Kidney (tissue), 22 donors: ENCODE measurements at places on chromosomes 7 and 10. TPM values are rescaled to one million over a fixed set of nuclear protein-coding genes. Genes with fewer than 3 reads are reported as not detected.

TIMM23B gene
- 19.4 TPM for total RNA-seq

AKR1C8 gene
- total RNA-seq: 0.66 TPM

C10orf67 gene
- 1.6 TPM for total RNA-seq

RNF148 gene
- 2.2 TPM for total RNA-seq

TRIM50 gene
- total RNA-seq: 0.19 TPM

ABCB1 gene
- total RNA-seq: 48.3 TPM

GBX1 gene
- not detected for total RNA-seq

BRAF gene
- 43.9 TPM for total RNA-seq

NRAP gene
- total RNA-seq: not detected

PTPRN2 gene
- 4.8 TPM for total RNA-seq

TLX1 gene
- not detected for total RNA-seq

PKD1L1 gene
- 0.82 TPM for total RNA-seq

RP9 gene
- 11.3 TPM for total RNA-seq

PRLHR gene
- total RNA-seq: not detected

ZNF398 gene
- 12.6 TPM for total RNA-seq

CH25H gene
- 3.2 TPM for total RNA-seq

OGA gene
- 146 TPM for total RNA-seq

PRR15 gene
- 21.2 TPM for total RNA-seq

CCZ1 gene
- 85.2 TPM for total RNA-seq

OPN4 gene
- not detected for total RNA-seq

C7orf57 gene
- 0.63 TPM for total RNA-seq

MUC12 gene
- 3.8 TPM for total RNA-seq

GARIN1A gene
- 2.5 TPM for total RNA-seq

RAB19 gene
- total RNA-seq: 11.5 TPM

SH2B2 gene
- total RNA-seq: 11.0 TPM

FAM25G gene
- not detected for total RNA-seq

ACSM6 gene
- total RNA-seq: not detected

TBX20 gene
- total RNA-seq: not detected

ZNF365 gene
- 1.0 TPM for total RNA-seq

UPK3B gene
- total RNA-seq: 1.9 TPM

PAX4 gene
- not detected for total RNA-seq

NPSR1 gene
- total RNA-seq: not detected
